Occipital lobe (tissue), 3 donors: ENCODE measurements at places on chromosomes 3 and 15. TPM values are rescaled to one million over a fixed set of nuclear protein-coding genes. Genes with fewer than 3 reads are reported as not detected.

GRCh38 chr15:71495398-71495780 lies 315.0 kb upstream of the NR2E3 start:
- DNase-seq: no peak

- no peak for DNase-seq
Measured at GRCh38 chr3:72894976-72895552, 7.2 kb downstream of the GXYLT2 start.

Gene CLDN18
- total RNA-seq: not detected

Gene CD80
- total RNA-seq: 0.78 TPM

Gene SMCO1
- not detected for total RNA-seq
